Natural killer cell (primary cell): ENCODE measurements at places on chromosomes 12 and 14.
A peak's percentile ranks its signal among the peaks of the same experiment; 100 is the strongest.

GRCh38 chr14:63174760-63175191 lies 29.5 kb upstream of the RHOJ start:
- DNase-seq: no peak

DNA sequence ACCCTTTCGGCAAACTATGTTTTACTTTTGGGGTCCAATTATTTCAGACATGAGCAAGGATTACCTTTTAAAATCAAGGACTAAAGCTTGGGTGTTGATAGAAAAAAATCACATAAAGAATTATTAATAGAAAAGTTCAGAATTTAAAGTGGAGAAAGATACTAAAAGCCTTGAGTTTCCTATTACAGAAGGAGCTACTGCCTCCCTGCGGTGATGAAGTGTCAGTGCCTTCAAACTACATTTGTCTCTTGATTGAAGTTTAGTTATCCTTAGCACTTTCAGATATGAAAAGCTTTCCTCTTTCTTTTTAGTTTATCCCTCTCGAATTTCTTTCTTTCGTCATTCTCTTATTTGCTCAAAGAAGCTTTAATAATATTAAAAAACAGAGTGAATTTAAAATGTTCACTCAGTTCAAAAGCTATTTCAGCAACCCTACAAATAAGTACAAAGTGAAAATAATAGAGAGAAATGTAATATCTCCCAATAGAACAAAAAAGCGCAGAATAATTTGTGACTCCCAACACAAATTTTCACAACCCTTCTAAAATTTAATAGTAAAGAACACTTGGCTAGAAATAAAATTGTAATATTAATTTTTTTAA lies 87.6 kb downstream of the SEC23A start:
- DNase-seq: peak; percentile 55

DNA sequence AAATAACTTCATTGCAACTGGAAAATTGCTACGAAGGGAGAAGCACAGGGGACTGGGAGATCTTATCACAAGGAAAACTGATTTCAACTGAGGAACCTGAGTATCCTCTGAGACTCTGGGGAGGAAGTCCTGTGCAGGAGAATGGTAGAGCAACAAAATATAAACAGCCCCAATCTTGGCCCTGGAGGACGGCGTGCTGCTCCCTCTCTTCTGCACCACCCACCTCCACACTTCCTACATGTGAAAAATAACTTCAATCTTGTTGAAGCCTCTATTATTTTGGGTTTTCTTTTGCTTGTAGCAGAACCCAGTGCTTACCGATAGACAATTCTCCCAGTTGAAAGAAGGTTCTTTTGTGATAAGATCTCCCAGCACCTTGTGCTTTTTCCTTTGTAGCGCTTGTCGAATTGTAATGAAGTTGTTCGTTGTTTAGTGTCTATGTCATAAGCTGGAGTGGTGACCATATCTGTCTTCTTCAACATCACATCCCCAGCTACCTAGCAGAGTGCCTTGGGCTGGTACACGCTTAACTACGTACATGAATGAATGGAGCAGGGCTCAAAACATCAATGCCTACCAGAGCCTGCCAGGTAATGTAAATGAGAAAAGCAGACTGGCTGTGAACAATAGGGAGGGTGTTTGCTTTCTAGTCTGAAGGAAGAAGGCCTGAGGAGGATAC lies 2.8 kb upstream of the CD4 start:
- no peak for DNase-seq

- no peak for DNase-seq
These were observed 157.4 kb upstream of the FOXG1 start for GRCh38 chr14:28608851-28609828.

GRCh38 chr12:117334051-117334450 lies 27.4 kb downstream of the NOS1 start:
- no peak for DNase-seq
